ENCODE measurements at places on chromosomes 16 and 17.

DNA sequence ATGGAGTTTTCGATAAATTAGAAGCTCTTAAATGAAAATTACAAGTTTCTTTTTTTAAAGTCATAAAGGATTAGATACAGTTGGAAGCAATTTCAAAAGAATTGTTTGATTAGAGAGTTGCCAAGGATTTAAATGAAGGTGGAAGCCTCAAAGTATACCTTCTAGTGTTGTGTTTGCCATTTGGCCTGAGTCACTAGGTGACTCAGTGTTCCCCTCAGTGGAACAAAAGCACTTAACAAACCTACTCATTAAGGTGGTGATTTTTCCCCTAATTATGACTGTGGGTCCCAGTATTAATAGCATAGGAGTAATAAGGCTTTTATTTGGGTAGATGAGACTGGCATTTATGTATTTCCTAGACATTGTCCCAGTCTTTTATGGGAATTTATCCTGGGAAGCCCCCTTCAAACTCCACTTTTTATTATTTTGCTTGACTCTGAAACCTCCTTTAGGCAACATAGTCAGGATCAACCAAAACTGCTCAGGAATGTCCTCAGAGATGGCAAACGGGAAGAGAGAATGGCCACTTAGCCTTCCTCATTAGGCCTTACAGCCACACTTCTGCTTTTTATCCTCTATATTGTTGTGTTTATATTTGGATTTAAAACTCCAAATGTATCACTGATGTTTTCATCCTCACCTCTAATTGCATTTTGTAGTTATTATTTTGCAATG lies 161.0 kb downstream of the FTO start:
- DNase-seq, result no peak

- no peak for DNase-seq
Measured at GRCh38 chr16:25875956-25876598, 184.3 kb downstream of the HS3ST4 start.

GRCh38 chr17:7060165-7060891 lies 16.4 kb upstream of the SLC16A11 start:
- DNase-seq, result no peak

GRCh38 chr16:80459331-80459777 lies 81.4 kb upstream of the DYNLRB2 start:
- DNase-seq, result no peak

DNA sequence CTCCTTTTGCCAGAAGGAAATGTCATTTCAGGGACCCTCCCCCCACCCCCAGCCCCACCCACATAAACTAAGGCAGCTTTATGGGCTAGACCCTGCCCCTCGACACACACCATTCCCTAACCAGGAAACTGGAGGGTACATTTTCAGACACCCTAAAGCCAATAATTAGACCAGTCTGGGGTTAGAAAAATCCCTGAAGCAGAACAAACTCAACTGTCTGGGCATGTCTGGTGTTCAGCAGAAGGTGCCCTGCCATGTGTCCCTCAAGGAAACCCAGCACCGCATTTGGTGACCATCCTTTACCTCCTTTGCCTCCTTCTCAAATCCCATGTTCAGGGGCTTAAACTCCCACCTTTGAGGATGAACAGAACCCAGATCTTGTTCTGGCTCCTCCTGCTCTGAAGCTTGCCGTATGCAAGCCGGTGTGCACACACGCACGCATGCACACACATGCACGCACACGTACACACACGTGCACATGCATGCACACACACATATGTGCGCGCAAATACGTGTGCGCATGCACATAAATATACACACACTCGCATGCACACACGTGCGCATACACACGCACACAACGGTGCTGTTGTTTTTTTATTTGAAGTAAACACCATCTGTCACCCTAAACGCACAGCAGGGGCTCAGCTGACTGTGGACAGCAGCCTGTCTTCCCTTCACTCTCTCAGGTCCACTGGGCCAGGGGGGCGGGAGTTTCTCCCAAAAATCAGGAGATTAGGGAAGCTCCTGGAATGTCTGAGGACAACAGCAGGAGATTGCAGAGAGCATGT lies 156.8 kb upstream of the TNRC6C start:
- DNase-seq, result no peak

- DNase-seq, result no peak
Measured at GRCh38 chr17:15289285-15290183, 24.4 kb upstream of the PMP22 start.

GRCh38 chr16:75550211-75550662 lies 5.8 kb downstream of the TMEM231 start:
- peak; percentile 86 for DNase-seq

- DNase-seq, result no peak
Measured at GRCh38 chr17:8913879-8914278, 46.4 kb upstream of the PIK3R6 start.

- no peak for DNase-seq
Measured at GRCh38 chr16:20894388-20894787, 5.8 kb downstream of the DCUN1D3 start.

DNA sequence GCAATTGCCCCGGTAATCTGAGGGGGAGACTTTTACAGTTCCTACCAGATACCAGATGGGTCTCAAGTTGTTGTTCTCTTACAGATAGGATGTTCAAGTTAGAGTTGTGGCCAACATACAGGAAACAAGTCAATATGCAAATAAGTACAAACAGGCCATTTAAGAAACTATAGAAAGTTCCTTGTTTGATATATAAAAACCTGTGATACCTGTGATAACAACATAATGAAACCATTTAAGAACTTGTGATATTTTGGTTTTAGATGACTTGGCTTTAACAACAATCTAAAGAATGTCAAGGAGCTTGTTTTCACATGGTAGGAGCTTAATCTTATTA lies 16.8 kb downstream of the CDR2 start:
- no peak for DNase-seq

- DNase-seq, result no peak
Measured at GRCh38 chr17:57609878-57610270, 135.2 kb downstream of the CCDC182 start.

DNA sequence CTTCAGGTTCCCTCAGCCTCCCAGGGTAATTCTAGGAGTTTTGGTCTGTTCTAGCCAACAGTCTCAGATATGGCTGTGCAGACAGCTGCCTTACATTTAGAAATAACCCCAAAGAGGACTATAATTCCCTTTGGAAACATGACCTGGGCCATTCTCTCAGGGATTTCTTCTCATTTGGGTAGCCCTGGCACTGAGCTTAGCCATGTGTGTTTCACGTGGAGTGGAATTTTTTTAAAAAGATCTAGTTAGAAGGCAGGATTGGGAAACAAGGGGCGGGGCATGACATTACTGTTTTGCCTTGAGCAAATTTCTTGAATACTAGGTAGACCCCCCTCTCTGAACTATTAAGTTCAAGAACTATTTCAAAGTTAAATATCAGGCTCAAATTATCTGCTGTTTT lies 29.6 kb upstream of the MRC2 start:
- no peak for DNase-seq

DNA sequence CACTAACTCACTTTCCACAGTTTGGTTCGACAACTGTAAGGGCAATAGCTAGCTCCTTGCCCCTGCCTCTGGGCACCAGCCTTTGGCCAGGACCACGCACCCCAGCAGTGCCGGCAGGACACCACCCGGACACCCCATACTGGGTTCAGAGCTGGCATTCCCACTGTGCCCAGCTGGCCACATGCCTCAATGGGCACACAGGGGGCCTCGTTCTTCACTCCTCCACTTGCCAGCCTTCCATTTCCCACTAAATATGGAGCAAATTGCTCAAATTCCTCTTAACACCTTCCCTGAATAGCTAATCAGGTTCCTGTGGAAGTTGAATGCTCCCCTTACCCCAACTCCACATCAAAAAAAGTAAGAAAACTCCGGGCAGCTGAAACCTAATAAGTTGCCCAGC lies 52.5 kb downstream of the PIPOX start:
- no peak for DNase-seq

DNA sequence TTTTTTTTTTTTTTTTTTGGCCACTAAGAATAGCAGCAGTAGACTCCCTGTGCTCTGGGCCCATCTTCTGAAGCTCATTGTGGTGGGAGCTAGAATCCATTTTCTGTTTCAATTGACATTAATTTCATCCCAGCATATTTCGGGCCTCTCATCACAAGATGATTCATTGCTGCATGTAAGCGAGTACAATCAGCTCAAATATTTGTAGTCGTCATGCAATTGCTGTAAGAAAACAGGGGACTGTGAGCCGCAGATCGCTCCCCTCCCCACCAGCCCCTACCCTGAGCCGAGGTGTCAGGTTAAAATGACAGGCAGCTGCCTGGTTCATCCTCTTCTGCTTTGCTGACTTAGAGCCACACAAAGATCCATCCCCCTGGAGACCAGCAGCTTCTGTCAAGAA lies 358.8 kb upstream of the CDH5 start:
- peak; percentile 14 for DNase-seq

DNA sequence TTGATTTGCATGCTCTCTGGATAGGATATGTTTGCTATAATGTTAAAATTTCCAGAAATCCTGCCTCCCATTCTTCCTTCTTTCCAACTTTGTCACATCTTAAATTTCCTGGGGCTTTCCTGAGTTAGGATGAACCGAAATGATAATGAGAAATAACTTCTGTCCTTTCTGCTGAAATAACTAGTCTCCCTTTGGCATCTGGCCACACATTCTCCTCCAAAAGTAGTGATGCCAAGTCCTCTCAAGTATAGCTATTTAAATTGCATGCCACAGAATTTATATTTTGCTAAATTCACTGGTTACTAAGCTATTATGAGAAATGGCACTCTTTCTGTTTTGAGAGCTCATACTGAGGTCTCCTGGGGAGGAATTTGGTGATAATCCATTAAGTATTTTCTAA lies 30.6 kb downstream of the FAM20A start:
- DNase-seq, result no peak

- DNase-seq, result no peak
Measured at GRCh38 chr17:33873201-33873617, 381.9 kb upstream of the CCL2 start.

GRCh38 chr16:74560912-74561311 lies 46.0 kb downstream of the GLG1 start:
- DNase-seq, result no peak

DNA sequence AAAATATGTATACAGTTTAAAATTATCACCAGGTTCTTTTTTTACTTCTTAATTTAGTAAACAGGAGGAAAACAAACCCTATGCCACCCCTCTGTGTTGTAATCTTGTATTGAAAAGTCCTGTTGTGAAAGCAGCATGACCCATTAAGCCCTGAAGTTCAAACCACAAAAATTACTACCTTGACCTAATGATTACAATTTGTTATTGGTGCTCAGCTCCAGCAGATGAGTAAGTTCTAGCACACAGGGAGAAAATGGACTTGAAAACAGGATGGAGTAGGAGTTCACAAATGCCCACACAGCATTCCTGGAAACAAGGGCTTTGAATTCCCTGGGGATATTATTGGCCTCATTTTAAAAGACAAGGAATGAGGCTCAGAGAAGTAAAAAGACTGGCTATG lies 505.8 kb upstream of the ERCC4 start:
- no peak for DNase-seq

GRCh38 chr17:28907709-28908475 lies 5.0 kb upstream of the DHRS13 start:
- DNase-seq, result no peak

GRCh38 chr16:49488336-49488735 lies 114.7 kb downstream of the C16orf78 start:
- DNase-seq, result no peak

DNA sequence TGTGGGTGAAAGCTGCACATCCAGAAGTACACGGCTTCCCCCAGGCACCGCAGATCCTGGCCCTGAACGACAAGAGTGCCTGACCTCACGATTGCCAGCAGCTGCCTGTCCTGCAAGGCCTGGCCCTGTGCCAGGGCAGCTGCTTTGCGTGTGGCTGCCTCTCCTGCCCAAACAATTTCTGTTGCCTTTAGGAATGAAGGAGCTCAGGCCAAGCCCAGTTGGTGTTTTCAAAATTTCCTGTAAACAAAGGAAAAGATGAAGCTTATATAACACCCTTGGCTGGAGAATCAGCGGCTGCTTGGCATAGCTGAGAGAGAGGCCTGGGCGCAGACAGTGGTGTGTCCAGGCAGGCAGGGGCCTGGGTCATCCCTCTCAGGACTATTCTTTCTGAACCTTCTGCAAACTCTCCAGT lies 11.7 kb upstream of the SLC47A2 start:
- no peak for DNase-seq

DNA sequence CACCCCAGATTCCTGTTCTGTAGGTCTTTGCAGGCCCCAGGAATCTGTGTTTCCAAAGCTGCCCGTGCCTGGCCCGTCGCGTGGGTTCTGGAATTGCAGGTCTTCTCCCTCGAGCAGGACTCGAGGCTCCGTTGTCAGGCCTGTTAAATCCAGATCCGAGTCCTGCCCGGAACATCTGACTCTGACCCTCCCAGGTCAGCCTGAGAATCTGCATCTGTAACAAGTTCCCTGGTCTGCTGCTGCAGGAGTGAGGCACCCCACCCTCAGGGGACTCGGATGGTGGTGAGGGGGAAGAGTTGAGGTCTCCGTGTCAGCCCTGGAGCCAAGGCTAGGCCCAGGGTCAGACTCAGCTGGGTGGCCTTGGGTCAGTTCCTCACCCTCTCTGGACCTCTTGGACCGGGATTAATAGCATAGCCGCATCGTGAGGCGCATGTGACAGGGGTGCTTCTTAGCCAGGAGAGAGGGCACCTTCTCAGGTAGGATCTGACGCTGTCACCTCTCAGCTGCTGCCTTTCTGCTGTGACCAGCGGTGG lies 8.8 kb downstream of the SPIRE2 start:
- no peak for DNase-seq

GRCh38 chr17:19897090-19897837 lies 29.5 kb upstream of the ULK2 start:
- DNase-seq, result no peak

GRCh38 chr16:66254106-66254505 lies 112.4 kb upstream of the CDH5 start:
- DNase-seq, result no peak

DNA sequence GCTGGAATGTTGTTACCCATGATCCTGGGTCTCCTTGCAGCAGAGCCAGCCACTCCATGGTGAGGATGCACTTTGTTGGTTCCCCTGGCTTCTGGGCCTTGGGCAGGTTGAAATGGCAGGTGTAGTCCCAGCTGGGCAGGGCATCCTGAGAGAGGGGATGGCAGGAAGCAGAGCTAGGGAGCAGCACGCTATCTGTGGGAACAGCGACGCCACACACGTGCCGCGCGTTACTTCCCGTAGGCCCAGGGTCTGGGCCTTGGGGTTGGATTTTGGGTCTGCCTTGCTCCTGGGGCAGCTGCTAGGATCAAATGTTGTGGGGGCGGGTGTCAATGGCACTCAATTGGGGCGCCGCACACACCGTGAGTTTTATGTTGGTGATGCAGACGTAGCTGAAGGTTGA lies 368.0 kb downstream of the CPPED1 start:
- peak; percentile 27 for DNase-seq
